Stimulated activated naive CD4-positive, alpha-beta T cell (primary cell): ENCODE measurements at places on chromosomes 1 and 21.

- DNase-seq = no peak
Observed at GRCh38 chr1:227768125-227768439, 32.8 kb downstream of the SNAP47 start.

DNA sequence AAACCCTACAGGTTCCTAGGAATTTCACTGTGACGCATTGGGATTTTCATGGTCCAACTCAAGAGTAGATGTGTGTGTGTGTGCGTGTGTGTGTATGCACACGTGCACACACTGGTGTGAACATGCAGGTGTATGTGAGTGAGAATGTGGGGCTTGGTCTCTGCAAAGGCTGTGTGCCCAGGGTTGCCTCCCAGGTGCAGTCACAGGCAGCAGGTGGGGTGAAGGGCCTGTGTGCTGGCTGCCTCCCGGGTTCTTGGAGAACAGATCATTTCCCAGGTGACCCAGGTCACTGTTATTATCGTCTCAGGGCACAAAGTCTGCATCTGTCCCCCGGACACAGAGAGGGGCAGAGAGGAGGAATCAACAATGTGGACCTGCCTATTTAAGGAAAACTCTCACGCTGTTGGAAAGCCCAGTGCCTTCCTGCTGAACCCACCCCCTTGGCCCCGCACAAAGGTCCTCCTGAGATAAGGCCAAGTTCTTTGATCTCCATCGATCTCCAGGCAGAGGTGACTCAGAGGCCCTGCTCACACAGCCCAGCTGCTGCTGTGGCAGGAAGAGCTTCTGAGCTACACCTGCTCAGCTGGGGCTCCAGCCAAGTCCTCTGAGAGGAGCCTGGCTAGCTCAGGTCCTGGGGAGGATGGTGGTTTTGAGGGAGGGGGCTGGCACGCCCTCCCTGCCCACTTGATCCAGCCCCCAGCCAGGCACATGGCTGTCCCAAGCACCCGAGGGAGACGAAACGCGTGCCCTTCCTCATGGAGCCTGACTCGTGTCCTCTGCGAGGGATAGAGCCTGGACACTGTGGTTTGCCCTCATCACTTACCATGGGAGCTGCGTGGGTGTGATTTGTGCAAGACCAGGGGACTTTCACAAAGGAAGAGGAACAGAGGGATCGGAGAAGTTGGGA lies 134.0 kb upstream of the ARHGEF16 start:
- no peak for DNase-seq

DNA sequence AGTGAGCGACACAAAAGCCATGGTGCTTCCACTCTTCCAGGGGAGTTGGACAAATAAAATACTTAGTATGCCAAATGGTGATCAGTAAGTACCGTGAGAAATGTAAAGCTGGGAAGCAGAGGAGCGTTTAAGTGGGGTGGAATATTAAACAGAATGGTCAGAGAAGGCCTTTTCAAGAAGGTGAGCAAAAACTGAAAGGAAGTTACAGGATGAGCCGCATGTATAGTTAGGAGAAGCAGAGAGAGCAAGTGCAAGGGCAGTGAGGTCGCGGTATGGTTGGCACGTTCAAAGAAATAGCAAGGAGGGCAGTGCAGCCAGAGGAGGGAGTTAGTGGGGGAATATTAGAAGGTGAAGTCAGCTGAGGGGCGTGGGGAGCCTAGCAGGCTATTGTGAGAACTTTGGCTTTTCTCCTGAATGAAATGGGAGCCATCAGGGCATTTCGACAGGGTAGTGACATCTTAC lies 748 bp upstream of the ATP6V0B start:
- peak; percentile 57 for DNase-seq

DNA sequence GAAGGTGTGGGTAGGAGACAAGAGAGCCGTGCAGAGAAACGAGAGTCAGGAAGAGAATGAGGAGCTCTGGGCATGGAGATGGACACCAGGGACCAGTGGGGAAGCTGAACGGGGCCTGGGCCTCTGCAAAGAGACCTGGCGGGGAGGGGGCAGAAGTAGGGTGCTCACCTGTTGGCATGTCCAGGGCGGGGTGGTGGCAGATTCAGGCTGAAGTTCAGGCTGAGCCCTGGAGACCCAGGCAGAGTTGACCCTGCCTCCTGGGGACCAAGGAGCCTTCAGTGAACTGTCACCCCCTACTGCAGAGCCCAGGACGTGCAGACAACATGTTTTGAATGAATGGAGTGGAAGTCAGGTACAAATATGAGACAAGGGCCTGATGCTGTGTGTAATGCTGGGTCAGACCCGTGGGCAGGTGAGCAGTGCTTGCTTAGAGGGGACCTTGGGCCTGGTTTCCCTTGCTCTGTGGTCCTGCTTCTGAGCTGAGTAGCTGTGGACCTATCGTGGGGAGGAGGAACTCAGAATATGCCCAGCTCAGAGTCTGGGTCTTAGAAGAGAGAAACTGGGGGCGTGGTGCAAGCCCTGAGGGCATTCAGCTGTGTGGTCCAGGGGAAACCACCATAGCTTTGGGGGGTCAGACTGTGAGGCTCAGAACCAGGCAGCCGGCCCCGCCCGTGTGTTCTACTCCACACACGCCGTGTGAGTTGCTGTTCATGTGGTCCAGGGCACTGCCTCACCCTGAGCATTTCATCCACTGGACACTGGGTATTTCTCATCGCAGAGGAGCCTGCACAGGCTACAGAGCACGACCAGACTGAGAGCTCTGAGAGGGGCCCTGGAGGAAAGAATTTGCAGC lies 21.3 kb upstream of the UMODL1 start:
- DNase-seq = no peak

DNA sequence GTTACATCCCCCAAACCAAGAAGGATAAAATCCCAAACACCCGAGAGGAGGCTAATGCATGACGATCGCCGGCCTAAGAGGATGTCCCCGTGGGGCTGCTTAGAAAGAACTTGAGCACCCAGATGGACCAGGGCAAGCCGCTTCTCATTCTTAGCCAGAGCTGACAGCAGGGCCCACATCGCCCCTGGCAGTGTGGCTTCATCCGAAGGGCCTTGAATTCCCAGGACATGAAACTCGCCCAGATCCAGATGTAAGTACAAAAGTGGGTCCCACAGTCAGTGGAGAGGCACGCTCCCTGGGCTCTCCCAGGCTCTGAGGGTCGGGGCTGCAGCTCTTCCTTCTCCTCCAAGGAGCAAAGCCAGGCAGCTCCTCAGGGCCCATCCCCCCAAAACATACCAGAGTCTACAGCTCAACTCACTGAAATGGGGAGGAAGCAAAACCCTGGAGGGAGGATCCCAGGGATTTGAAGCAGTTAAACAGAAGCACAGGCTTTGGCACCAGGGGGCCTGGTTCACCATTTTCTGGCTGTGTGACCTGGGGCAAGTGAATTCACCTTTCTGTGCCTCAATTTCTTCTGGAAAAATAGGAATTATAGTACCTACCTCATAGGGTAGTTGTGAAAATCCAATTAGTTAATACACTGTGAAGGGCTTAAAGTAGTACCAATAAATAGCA lies 85.6 kb downstream of the MAN1C1 start:
- no peak for DNase-seq

GRCh38 chr1:194929357-194929756 lies 1678.9 kb downstream of the KCNT2 start:
- no peak for DNase-seq

- peak; percentile 37 for DNase-seq
Observed at GRCh38 chr1:26359981-26360806, 6.3 kb upstream of the CRYBG2 start.

DNA sequence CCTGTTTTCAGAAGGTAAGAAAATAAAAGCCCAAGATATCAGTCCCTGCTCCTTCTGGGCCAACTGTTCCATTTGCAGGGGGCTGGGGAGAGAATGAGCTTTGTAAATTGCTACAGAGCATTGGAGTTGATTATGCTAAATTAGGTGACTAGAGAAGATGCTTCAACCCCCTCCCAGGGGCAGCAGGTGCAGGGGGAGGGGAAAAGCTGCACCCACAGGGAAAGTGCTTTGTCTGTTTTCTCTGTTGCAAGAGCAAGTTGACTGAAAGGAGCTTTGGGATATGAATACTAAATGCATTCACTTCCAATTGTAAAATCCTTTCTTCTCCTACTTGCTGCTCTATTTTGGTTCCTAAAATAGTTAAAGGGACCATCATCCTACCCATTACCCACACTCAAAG lies 16.5 kb upstream of the PIGM start:
- DNase-seq = no peak

GRCh38 chr1:19045898-19046880 lies 89.7 kb upstream of the IFFO2 start:
- DNase-seq = no peak

GRCh38 chr1:220123889-220124288 lies 30.0 kb downstream of the IARS2 start:
- DNase-seq = no peak

DNA sequence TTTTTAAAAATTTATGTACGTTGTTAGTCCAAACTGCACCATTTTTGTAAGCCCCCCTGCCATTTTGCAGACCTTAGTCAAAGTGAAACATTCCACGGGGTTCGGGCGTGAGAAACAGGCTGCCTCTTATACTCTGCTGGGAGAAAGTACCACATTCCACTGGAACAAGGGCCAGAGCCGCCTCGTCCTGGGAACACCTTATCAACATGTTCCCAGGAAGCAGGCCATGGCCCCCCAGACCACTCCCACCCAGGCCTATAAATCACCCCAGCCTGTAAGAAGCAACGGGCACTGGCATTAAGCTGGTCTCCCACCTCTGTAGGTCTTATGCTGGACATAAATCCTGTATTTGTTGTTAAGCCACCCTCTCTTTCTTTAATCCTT lies 854 bp upstream of the ZRANB2 start:
- peak; percentile 17 for DNase-seq

DNA sequence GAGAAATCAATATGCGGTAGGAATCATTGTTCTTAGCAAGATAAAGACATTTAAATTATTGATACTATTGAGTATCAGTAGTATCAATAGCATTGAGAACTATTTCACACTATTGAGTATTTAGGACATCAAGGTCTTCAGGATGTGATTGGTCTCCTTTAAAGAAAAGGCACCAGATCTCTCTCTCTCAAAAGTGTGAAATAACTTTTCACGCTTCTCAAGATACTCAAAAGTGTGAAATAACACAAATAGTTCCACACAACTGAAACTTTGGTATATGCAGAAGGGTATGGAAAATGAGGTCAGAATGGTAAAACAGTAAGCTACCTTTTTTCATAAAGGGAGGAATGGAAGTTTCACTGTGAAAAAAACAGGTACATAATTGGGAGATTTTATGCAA lies 6.7 kb upstream of the PYHIN1 start:
- DNase-seq = no peak

- no peak for DNase-seq
Observed at GRCh38 chr1:59266180-59266926, 30.5 kb upstream of the FGGY start.

GRCh38 chr1:164261691-164262240 lies 297.2 kb upstream of the PBX1 start:
- no peak for DNase-seq
